Mammary epithelial cell (primary cell): ENCODE measurements at places on chromosomes 5 and 9.

GRCh38 chr5:150190503-150190979, 679 bp downstream of the SLC6A7 start:
- no peak for DNase-seq

GRCh38 chr9:78786794-78787193, 489.9 kb downstream of the PSAT1 start:
- peak; percentile 10 for DNase-seq

DNA sequence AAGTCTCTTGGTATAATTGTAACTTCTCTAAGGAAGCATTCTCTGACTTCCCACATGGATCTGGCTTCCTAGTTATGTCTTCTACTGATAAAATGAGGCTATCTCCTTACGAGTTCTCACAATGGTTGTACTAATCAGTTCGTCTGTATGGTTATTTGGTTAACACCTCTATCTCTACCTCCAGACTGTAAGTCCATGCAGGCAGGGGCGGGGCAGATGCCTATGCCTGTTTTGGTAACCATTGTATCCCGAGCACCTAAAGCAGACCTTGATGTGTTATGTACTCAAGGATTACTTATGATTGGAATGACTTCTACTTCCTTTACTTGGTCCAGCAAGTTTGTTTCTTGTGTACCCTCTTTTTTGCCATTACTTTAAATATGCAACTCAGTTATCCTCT, 125.0 kb upstream of the PITX1 start:
- no peak for DNase-seq

- peak; percentile 18 for DNase-seq
Measured at GRCh38 chr9:94630833-94631232, 8.5 kb downstream of the FBP1 start.

DNA sequence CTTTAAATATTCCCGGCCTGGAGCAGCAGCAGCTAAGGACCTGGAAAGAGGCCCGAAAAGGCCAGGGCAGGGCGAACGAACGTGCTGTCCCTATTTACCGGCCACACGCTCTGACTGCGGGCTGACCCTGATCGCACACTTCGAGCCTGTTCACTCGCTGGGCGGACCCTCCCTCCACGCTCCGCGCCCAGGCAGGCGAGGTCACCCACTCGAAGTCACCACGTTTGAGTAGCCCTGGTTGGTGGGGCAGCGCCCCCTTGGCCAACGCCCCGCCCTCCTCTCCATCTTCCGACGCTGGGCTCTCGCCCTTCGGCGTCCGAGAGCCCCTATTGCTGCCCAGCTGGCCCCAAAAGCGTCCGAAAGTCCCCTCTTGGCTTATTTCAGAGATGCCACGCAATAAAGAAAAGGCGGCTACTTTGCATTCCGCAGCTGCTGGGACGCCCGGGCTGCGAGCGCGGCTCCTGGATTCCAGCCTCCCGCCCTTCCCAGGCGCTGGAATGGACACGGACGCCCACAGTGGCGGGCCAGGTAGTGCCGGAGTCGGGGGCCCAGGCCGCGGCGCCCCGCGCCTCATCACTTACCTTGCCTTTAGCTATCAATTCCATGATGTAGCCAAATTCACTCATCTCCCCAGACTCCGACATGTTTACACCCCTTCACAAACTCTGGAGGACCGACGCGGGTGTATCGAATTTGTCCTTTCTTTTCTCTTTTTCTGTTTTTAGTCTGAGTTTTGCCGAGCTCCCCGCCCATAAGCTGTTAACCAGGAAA, 9.9 kb upstream of the TRIM36 start:
- peak; percentile 3 for DNase-seq

DNA sequence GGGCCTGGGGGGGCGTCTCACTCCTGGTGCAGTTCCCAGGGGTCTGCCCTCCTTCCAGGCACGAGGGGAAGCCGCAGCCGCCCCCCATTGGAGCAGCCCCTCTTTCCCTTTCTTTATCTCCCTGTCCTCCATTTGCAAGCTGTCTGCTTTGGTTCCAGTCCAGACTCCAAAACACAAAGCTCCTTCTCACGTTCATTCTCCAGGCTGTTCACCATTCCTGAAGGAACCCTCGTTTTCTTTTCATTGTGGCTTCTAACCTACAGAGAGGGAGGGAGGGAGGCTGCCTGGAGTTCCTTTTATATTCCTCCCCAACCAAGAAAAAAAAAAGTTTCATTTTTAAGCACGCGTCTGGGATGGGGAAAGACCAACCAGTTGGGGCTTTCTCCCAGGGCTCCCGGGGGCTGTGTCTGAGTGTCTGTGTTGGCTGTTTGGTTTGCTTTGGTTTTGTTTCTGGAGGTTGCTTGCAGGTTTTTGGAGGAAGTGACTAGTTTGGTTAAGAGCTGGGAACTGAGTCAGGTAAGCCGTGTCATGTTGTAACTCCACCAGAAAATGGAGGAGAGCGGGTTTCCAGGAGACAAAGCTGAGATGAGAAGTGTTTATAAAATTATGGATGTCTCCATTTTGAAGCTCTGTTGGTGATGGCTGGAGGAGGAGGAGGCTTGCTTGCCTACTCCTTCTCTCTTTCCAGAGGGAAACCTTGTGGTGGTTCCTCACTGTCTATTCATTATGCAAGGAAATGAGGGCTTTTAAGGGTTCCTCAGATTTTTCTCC, 1.6 kb downstream of the ZNF462 start:
- peak; percentile 71 for DNase-seq

- DNase-seq: no peak
Measured at GRCh38 chr5:55177078-55177477, 4.1 kb upstream of the CDC20B start.

- peak; percentile 9 for DNase-seq
Measured at GRCh38 chr9:125189011-125189360, 617 bp downstream of the PPP6C start.

DNA sequence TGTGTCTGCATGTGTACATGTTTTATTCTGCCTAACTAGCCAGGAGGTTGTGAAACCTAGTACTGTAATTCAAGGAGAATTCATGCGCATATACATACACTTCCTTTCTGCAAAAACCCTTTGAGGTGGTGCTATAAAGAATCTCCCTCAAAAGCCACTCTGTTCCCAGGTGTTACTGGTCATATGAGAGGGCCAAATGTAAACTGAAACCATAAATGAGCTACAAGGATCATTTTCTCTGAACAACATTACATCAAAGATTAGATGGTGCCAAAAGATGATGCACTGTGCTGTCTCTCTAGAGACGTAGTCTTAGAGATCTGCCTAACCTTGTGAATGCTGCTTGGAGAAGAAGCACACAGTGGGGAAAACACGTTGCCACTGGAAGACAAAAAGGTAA, 15.7 kb downstream of the NREP start:
- DNase-seq: no peak

GRCh38 chr5:9781275-9781674, 151.1 kb upstream of the TAS2R1 start:
- DNase-seq: no peak

GRCh38 chr9:123400926-123401503, 45.0 kb downstream of the CRB2 start:
- no peak for DNase-seq

GRCh38 chr5:67875601-67876000, 340.0 kb upstream of the PIK3R1 start:
- no peak for DNase-seq

- peak; percentile 57 for DNase-seq
Measured at GRCh38 chr5:51652980-51653379, 269.7 kb downstream of the ISL1 start.

DNA sequence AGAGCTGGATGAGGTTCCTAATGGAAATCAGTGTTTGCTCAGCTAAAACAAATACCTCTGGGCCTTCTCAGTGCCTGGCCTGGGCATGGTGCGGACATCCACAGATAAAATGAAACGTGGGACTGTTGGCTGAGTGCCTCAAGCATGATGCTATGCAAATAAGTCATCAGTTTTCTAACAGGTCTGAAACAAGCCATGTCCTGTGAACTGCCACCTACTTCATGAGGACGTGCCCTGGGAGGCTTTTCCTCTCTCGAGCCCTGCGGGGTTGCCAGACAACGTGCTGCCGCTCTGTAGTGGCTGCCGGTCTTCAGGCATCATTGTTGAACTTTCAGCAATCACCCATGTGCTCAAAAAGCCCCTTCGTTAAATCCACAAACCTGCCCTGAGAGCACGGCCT, 240.4 kb upstream of the IRX2 start:
- DNase-seq: no peak

DNA sequence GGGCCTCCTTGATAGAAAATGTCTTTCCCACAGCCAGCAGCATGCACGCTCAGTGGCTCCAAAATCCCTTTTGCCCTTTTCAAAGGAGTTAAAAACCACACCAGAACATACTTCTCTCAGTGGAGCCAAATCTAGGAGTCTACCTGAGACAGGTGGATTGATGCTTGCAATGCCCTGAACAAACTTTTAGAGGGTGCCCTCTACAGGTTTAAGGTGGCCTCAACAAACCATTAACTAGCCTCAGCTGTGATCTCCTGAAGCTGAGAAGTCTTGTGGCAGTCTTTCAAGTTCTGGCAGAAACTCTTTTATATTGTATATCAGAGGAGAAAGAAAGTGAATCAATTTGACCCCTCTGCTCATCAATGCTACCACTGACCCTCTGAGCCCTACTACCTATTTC, 125.4 kb downstream of the MED27 start:
- peak; percentile 20 for DNase-seq

GRCh38 chr5:92518318-92518904, 1062.6 kb downstream of the NR2F1-AS1 start:
- DNase-seq: peak; percentile 62

DNA sequence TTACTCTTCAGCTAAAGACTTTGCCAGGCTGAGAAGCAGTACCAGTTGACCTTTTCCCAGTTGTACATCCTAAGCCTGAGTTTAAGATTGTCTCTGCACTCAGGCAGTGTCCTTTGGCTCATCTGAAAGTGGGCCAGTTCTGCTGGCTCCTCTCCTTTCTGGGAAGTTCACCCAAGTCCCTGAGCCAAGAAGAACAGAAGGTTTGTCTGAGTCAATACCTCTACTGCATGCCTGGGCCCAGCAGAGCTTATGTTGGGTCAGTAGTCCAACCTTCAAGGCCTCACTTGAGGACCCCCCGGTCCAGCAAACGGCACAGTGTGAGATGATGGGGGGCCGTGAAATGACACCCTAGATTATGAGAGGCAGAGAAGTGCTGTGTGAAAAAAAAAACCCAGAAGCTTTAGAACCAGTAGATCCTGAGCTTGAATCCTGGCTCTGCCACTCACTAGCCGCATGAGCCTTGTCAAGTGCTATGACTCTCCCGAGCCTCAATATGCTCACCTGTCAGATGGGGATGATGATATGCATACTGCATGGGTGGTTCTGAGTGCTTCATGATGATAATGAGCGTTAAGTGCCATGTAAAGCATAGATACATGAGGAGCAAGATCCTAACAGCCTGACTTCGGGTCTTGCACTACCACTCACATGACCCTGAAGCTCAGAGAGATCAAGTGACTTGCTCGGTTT, 156.0 kb downstream of the MACROH2A1 start:
- no peak for DNase-seq

DNA sequence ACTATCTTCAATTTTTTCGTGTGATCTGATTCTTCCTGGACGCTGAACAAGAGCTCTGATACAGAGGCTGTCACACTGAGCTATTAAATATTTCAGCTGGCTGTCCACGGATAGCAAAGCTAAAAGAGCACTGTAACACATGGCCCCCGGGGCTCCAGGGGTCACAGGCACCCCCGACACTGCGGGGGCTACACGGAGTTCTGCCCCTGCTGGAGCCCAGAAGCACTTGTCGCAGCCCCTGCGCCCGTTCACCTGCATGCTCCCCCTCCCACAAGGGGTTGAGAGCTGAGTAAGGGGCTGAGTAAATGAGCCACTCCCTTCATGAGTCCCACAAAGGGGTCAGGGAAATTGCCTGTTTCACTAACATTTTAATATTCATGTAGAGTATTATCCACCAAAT, 316.3 kb downstream of the TMEM167A start:
- DNase-seq: no peak

DNA sequence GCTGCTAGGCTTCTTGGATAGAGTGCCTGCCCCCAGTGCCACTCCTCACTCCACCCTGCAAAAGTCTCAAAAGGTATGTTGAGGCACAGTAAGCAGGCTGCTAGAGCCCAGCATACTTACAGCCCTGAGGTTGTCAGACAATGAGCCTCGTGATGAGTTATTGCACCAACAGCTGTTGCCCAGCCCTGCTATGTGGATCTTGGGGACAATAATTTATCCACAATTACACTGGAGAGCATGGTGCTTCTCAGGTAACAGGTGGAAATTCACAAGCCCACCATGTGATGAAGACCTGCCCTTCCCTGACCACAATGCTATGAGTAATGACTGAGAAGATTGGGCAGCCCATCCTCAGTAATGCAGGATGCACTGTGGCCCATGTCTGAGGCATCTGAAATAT, 36.5 kb downstream of the KCNIP1 start:
- DNase-seq: no peak

GRCh38 chr5:74562122-74562521, 78.4 kb downstream of the ENC1 start:
- DNase-seq: no peak

GRCh38 chr5:135697251-135697958, 118.6 kb upstream of the CXCL14 start:
- no peak for DNase-seq

DNA sequence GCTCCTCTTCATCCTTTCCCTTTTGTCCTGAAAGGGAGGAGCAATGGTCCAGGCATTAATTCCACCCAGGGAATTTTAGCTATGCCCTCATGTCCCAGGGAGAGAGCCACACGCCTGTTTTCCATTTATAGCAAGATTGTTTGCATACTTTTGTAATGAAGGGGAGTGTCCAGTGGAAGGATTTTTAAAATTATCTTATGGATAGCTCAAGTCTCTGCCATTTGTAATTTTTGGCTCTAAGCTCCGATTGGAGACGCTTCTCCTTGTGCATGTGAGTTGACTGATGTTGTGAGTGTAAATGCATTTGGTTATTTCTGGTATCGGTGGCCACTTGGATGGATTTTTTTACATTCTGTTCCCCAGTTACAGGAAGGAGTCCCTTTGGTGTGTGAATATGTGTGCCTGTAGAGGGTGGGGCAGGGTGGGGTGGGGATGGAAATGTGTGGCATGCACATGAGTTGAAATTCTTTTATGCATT, 7.2 kb upstream of the RPL26L1 start:
- DNase-seq: no peak

DNA sequence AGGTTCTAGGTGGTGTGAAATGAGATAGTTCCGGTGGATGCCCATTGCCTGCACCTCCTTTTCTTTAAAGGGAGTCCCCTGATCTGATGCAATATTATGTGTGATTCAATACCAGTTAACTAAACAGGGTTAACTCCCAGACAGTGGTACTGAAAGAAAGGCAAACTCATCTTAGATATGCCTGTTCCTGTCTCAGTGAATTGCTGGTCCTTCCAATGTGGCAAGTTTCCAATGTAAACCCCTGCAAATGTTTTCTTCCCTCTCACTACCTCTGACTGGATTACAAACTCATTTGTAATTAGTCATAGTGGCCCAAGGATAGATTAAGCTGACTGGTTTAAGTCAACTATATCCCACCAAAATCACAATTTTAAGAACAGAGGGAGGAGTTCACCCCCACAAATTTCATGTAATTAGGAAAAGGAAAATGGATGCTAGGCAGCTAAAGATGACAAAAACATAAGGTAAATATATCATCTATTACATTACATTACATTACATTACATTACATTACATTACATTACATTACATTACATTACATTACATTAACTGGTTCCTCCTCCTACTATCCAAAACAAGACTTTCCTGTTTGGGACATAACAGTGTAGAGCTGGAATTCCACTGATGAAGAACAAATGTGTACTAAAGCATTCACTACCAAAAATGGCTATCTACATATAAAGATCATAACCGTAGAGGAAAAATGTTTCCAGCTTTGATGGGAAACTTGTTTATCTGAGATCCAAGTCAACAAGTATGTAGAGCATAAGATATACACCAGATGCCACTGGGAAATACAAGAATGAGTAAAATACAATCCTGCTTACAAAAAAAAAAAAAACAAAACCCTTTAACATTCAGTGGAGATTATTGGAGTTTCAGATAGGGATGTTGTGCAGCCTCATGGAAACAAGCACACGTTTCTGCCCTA, 121.5 kb upstream of the SNX2 start:
- peak; percentile 14 for DNase-seq
